Fibroblast of upper back skin (primary cell): ENCODE measurements at places on chromosomes 6 and 20.

DNA sequence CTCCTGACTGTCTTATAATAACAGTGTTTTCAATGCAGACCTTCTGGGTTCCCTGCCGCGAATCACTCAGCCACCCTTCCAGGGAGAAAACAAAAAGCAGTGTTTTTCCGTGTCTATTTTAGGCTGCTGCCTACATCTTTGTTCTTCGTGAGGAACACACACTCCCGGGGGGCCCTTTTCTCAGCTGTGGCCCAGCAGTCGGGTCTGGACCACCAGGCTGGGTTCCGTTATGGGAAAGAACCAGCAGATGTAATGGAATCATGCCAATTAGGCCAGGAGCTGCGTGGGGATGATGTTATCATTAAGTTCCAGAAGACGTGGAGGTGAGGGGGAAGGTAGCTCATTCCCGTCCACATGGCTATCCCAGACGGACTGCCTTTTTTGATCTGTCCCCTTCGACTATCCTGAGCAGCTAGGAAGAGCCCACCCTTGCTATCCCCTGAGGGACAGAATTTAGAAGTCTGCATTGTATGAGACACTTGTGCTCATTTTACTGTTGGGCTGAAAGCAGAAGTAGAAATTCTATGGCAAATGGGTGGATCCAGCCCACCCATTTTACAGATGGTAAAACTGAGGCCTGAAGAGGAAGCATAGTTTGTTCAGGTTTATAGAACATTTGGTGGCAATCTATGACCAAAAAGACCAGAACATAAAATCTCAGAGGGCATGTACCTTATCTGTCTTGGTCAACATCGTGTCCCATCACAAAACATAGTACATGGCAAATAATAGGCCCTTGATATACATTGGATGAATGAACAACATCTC lies 54.5 kb downstream of the KCNB1 start:
- DNase-seq = no peak

GRCh38 chr6:43912598-43913371 lies 142.8 kb downstream of the VEGFA start:
- DNase-seq = no peak

- peak; percentile 13 for DNase-seq
Measured at GRCh38 chr6:121335087-121336008, 1.1 kb upstream of the TBC1D32 start.

GRCh38 chr6:113065611-113066010 lies 718.5 kb downstream of the RFPL4B start:
- peak; percentile 42 for DNase-seq

- no peak for DNase-seq
Measured at GRCh38 chr6:3147914-3148757, 9.2 kb downstream of the TUBB2A start.

DNA sequence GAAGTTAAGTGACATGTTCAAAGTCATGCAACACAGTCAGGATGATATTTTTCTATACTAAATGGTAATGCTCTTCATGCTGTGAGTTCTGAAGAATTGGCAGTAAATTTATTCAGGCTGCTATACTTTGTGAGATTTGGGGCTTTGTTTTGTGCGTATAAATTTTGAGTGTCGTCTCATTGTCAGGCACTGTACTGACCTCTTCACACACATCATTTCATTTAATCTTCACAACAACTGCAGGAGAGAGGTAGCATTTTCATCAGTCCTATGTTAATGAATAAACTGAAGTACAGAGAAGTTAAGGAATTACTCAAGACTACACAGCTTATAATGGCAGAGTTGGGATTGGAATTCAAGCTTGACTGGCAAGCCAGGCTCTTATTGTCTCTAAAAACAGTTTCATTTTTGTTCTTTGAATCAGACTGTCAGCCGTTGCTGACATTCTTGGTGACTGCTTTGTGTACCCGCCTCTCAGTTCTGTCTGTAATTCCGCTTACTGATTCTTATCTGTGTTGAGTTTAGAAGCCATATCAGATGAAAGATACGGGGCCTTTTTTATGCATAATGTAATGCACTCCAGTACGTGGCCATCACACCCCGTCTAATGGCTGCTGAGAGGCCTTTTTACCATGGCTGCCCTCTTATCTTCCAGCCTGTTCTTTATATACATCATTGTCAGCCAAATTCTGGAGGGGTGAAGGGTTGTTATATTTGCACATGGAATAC lies 274.9 kb downstream of the UTRN start:
- peak; percentile 10 for DNase-seq

DNA sequence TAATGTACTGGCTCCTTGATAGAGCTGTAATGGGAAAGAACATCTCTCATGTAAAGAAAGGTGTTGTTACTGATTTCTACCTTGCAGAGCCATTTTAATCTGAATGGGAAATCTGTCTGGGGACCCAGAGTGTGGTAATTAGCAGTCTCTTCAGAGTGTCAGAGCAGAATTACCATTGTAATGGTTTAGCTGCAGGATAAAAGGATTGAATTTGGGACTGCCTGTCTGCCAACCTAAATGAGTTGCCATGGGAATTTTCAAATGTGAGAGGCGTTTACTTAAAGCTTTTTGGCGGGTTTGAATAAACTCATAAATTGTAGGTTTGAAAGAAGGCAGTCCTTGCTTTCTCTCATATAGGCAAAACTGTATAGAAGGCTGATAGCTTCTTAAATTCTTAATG lies 128.8 kb downstream of the QKI start:
- no peak for DNase-seq

DNA sequence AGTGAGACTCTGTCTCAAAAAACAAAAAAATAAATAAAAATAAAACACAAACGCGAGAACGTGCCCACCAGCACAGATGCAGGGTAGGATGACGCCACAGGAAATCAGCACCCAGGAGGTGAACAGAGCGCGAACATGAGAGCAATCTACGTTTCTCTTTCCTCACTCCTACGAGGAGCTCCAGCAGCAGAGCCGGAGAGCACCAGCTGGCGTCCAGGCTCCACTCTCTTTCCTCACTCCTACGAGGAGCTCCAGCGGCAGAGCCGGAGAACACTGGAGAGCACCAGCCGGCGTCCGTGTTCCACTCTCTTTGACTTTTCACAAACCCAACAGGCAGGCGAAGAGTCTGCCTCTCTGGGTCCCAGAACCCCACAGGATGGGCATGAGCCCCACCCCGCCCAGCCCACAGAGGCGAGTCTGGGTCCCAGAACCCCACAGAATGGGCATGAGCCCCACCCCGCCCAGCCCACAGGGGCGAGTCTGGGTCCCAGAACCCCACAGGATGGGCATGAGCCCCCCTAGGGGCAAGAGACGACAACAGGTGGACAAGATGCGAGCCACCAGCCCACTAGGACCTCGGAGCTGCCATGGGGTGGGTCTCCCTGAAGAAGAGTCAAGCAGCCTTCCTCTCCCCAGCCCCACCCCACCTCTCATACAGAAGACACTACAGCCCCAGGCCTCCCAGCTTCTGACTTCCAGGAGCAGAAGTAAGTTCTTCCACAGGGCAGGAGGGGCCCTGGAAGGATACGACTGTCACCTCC lies 20.2 kb downstream of the ZBTB46 start:
- DNase-seq = no peak

DNA sequence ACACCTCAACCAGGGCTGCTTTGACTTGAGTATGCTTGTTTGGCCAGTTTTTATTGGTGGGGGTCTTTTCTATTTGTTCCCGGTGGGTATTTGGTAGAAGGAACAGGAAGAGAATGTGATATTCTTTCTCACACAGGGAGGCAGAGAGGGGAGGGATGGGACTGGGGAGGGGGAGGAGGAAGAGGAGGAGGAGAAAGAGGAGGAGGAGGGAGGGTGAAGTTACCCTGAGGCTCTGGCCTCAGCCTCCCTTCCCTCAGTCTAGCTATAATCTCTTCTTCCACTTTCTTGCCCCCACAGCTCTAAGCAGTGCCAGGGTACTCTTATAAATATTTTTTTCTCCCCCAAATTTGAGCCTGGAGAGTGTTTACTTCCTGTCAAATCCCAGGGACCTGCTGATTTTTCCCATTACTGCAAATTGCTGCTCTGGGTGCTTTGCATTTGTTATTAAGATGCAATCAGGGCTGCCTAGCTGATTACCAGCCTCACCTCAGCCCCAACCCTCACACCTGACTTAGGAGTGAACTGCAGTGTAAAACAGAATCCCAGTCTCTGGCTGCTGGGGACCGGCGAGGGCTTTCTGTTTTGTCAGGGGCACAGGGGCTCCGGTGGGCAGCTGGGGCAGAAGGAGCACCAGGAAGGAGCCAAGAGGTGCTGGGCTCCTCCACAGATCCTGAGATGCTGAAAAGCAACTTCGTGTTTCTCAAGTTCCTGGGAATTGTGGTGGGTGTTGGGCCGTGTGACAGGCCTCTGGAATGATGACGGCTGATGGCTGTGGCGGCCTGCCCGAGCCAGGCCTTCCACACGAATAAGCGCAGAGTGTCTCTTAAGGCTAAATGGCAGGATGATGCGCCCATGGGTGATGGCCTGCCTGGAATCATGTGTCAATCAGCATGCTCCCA lies 141.4 kb downstream of the CD83 start:
- no peak for DNase-seq

- DNase-seq = no peak
Measured at GRCh38 chr6:26031151-26031594, 56.1 kb upstream of the HFE start.

DNA sequence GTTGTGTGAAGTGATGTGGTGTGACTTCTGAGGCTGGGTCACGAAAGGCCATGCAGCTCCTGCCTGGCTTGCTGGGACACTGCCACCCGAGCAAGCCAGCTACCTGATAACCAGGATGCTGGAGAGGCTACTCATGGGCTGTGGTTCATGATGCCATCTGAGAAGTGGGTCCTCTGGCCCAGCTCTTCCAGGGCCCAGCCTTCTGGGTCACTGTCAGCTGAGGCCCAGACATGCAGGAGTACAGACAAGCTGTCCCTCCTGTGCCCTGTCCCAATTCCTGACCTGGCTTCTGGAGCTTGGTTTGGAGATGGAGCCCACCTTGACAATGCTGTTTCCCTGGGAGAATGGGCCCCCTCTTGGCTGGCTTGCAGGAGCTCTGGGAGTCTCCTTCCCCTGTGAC lies 87.0 kb downstream of the DHX35 start:
- no peak for DNase-seq

GRCh38 chr20:24743641-24744040 lies 205.4 kb upstream of the CST7 start:
- DNase-seq = no peak

GRCh38 chr6:7445101-7445500 lies 55.5 kb downstream of the RIOK1 start:
- DNase-seq = peak; percentile 93

DNA sequence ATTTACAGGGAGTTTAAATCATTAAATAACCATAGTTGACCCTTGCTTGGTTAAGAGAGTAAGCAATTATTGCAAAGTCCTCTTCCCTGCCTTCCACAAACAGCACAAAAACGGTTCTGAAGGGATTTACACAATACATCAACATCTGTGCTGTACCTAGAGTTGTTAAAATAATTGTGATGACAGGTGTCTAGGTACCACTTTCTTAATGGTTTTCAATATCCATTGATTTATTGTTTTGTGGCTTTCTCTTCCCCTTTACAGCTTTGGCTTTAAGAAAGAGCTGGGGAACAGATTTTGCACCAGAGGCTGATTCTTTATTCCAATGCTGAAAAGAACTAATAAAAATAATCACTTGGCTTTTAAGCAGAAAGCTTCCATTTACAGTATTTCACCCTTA lies 598 bp upstream of the SOX4 start:
- no peak for DNase-seq

GRCh38 chr6:134172706-134173365 lies 120.4 kb upstream of the SLC2A12 start:
- DNase-seq = no peak

GRCh38 chr20:40471261-40471629 lies 217.8 kb downstream of the MAFB start:
- no peak for DNase-seq
